ENCODE measurements at places on chromosomes 1 and 21.

DNA sequence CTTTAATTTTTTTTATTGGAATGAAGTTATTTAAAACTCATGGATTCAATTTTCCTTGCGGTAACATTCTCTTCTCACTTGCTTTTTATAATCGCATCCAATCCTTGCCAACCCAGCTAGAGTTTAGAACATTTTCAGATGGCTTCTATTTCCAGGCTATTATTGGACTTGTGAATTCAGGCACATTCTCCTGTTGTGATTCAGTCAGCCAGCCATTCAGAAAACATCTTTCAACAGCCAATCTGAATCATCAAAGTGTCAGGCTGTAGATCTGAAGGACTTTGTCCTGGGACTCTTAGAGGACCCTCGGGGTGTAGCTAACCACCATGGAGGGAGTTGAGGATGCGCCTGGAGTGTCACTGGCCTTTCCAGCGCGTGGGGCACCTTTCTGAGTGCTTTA lies 92.4 kb downstream of the PRDM2 start:
- no peak for DNase-seq

GRCh38 chr1:229420765-229421164 lies 13.1 kb downstream of the ACTA1 start:
- DNase-seq: no peak

DNA sequence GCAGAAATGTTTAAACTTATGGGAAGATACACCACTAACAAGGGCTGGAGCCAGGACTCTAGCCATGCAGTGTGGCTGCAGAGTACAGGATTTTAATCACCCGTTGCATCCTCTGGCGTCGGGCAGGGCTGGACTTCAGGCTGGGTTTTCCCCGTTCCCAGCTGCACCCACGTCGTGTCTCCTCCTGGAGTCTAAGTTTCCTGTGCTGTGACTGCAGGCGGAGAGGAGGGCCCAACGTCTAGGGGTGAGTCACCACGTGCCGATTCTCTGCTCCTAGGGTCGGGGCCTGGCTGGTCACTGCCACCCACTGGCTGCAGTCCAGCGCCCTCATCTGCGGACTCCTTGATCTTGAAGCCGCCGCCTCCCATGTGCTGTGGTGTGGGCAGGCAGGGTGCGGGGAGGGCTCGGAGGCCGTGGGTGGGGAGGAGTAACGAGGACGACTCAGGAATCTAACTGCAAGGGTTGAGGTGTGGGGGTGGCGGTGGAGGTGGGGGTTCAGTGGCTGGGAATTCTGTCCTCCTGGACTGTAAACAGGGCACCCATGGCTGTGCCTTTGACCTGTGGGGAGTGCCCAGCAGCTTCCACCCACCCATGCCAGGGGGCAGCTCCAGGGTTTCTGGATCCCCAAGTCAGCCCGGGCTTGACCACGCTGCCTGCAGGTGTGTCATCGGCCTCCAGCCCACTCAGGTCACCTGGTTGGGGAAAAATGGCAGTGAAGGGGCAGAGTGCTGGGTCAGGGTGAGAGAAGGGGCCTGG lies 77.8 kb downstream of the ALPL start:
- DNase-seq: no peak

GRCh38 chr1:207103892-207104373 lies at the start of gene C4BPA:
Gene C4BPA (plus strand): TSS chr1:207104233. CDS start chr1:207113026, 8,793 bp downstream.
- DNase-seq: no peak

DNA sequence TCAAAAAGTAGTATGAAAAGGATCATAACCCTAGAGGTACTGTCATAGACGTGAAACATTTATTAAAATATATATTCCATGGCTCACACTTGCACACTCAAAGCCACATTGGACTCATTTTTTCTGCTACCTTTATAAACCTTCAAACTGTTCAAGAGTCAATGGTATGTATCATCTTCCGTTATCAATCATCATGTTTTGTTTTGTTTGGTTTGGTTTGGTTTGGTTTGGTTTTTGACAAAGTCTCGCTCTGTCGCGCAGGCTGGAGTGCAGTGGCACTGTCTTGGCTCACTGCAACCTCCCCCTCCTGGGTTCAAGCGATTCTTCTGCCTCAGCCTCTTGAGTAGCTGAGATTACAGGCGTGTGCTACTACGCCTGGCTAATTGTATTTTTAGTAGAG lies 1.8 kb downstream of the IFNAR2 start:
- DNase-seq: no peak

- DNase-seq: no peak
Observed at GRCh38 chr1:1894354-1895059, 3.6 kb upstream of the GNB1 start.

- DNase-seq: peak; percentile 2
Observed at GRCh38 chr1:154198756-154199562, 7.1 kb upstream of the TPM3 start.

- DNase-seq: no peak
Observed at GRCh38 chr21:29250636-29251035, 48.1 kb upstream of the BACH1 start.
